ENCODE measurements at places on chromosomes 16 and 17.
A peak's percentile ranks its signal among the peaks of the same experiment; 100 is the strongest.

- no peak for DNase-seq
These were observed 1.2 kb downstream of the ACSF3 start for GRCh38 chr16:89094880-89095258.

GRCh38 chr17:2449486-2449885 is 48.6 kb upstream of the MNT start:
- DNase-seq = no peak

GRCh38 chr16:12482455-12483220 is 321.0 kb downstream of the CPPED1 start:
- no peak for DNase-seq

- no peak for DNase-seq
These were observed 3.5 kb downstream of the SMTNL2 start for GRCh38 chr17:4587803-4588202.

GRCh38 chr16:87045466-87046216 is 271.6 kb downstream of the C16orf95 start:
- peak; percentile 32 for DNase-seq

Measured in right forelimb (tissue), 1 donor.